ENCODE measurements at places on chromosomes 16 and 17. TPM values are rescaled to one million over a fixed set of nuclear protein-coding genes. Genes with fewer than 3 reads are reported as not detected.

VTN gene
- under 0.01 TPM for total RNA-seq

CCDC40 gene
- total RNA-seq, result 0.87 TPM

ESRP2 gene
- 1.6 TPM for total RNA-seq

FOXF1 gene
- total RNA-seq, result 0.40 TPM

KRTAP16-1 gene
- total RNA-seq, result not detected

KRT34 gene
- not detected for total RNA-seq

TNFRSF17 gene
- not detected for total RNA-seq

PRSS36 gene
- 0.99 TPM for total RNA-seq

NPEPPS gene
- 70.0 TPM for total RNA-seq

CD19 gene
- not detected for total RNA-seq

CES3 gene
- under 0.01 TPM for total RNA-seq

C16orf74 gene
- total RNA-seq, result 9.8 TPM

CHD9 gene
- total RNA-seq, result 22.2 TPM
